A549 treated with Mapracorat at 1 μM for 4 hours (cell line): ENCODE measurements at places on chromosomes 12 and 14. TPM values are rescaled to one million over a fixed set of nuclear protein-coding genes. Genes with fewer than 3 reads are reported as not detected.

Gene TSPAN11
- 0.05 to 0.15 TPM (median 0.07 TPM) in 5 replicates for total RNA-seq

Gene PRKD1
- total RNA-seq = 2.0 to 3.1 TPM (median 2.3 TPM) in 5 replicates

Gene FICD
- 2.2 to 3.1 TPM (median 2.8 TPM) in 5 replicates for total RNA-seq

Gene LMO3
- total RNA-seq = not detected in 5 replicates

Gene TMEM117
- total RNA-seq = 1.2 to 2.9 TPM (median 1.8 TPM) in 5 replicates

Gene NTS
- 56.7 to 95.4 TPM (median 84.3 TPM) in 5 replicates for total RNA-seq

Gene CPM
- 4.5 to 6.1 TPM (median 5.2 TPM) in 5 replicates for total RNA-seq

Gene FZD10
- not detected in 5 replicates for total RNA-seq

Gene PLEKHG7
- not detected in 5 replicates for total RNA-seq

Gene TPPP2
- total RNA-seq = not detected in 5 replicates

Gene STXBP6
- 1.8 to 2.5 TPM (median 2.0 TPM) in 5 replicates for total RNA-seq

Gene MYF6
- not detected in 5 replicates for total RNA-seq

Gene ZC2HC1C
- total RNA-seq = 3.7 to 5.0 TPM (median 4.2 TPM) in 5 replicates

Gene CLEC4E
- total RNA-seq = 0.15 to 0.24 TPM (median 0.17 TPM) in 4 of 5 replicates, not detected in the other

Gene AQP5
- not detected in 5 replicates for total RNA-seq
